Femur (tissue), 1 donor: ENCODE measurements at places on chromosomes 16 and 17.

- DNase-seq = no peak
Measured at GRCh38 chr16:82329504-82330192, 159.6 kb upstream of the MPHOSPH6 start.

- DNase-seq = no peak
Measured at GRCh38 chr17:64455993-64456885, 7.3 kb downstream of the MILR1 start.

DNA sequence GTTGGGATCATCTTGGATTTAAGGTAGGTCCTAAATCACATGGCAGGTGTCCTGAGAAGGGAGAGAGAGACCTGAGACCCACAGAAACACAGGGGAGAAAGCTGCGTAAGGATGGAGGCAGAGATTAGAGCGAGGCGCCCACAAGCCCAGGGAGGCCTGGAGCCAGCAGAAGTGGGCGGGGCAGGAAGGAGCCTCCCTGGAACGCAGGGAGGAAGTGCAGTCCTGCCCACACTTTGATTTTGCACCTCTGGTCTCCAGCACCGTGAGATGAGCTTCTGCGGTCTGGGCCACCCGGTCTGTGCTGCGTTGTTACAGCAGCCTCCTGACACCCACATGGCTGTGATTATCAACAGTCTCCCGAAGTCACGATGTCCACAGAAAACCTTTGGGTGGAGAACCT lies 6.4 kb downstream of the DNASE1L2 start:
- DNase-seq = no peak

GRCh38 chr16:57479976-57480753 lies 6.1 kb downstream of the DOK4 start:
- DNase-seq = no peak

- no peak for DNase-seq
Measured at GRCh38 chr17:44587339-44587738, 30.1 kb downstream of the FZD2 start.

DNA sequence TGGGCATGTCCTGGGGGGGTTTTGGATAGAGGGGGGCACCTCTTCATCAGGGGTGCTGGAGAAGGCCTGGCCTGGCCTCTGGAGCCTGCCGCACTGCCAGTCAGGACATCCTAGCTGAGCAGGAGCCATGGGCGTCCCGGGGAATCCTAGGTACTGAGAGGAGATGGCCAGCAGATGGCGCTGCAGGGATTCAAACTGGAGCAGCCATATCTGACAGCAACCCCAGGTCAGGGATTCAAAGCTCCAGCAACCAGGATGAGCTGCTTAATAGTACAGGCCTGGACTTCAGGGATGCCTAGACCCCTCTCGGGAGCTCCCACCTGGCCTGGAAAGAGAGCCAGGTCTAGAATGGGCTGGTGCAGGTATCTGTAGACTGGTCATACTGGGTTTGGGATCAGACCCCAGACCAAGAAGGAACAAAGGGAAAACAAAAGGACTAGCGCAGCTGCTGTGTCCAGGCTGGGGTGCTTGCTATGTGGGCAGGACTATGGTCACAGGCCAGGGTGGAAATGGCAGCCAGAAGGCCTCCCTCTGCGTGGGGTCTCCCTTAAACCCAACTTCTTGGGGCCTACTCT lies 306.9 kb upstream of the RBFOX1 start:
- peak; percentile 77 for DNase-seq

- no peak for DNase-seq
Measured at GRCh38 chr17:65664266-65664665, 102.8 kb upstream of the AXIN2 start.

DNA sequence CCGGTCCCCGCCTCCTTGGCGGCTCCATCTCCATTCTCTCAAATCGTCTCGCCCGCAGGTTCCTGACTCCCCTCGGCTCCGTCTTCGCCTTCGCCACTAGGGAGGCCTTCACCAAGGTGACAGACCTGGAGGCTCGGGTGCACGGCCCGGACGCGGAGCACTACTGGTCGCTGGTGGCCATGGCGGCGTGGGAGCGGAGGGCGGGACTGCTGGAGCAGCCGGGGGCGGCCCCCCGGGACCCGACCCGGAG lies 862 bp downstream of the GLTPD2 start:
- no peak for DNase-seq

- DNase-seq = no peak
Measured at GRCh38 chr17:29621751-29622194, 939 bp downstream of the CORO6 start.

DNA sequence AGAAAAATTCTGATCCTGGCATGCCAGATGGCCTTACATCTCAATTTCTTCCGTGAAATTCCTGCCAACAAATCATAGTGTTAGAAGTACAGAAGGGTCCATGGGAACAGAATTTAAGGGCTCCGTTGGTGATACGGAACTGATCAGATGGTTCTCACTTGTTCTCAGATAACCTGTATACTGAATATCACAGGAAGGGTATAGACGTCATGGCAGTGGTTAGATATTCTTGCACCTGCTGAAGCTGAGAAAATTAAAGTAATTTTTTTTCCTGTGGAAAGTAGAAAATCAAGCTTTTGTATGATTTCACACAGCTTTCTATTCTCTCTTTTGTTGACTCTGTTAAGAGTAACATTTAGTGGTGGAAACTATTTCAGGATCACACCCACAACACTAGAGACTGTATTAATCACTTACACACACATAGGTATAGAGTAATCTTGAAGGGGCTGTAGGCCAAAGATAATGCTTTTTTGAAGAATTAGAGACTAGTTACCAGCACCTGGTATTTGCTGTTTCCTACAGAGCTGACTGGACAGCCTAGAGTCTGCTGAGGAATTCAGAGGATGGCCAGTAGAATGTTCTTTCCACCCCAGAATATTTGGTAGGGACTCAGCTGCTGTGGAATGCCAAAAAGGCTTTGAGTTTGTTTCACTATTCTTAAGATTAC lies 7.5 kb downstream of the TENT4B start:
- DNase-seq = no peak

GRCh38 chr16:15751940-15752339 lies 101.9 kb downstream of the NDE1 start:
- DNase-seq = no peak

- DNase-seq = no peak
Measured at GRCh38 chr17:45256114-45256966, 5.6 kb downstream of the SPATA32 start.

DNA sequence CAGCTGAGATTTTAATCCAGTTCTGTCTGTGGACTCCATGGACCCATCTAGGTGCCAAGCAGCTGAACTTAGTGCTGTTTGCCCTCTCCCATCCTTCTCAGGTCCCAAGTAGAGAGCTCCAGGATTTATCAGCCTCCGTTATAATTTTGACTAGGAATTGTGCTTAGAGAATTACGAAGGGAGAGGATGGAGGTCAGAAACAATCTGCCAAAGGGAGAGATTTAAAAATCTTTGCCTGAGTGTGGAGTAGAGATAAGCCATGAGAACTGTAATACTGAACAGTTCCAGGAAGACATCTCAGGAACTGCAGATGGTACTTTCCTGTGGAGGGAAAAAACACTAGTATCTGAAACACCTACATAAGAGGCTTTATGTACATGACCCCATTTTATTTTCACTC lies 27.0 kb downstream of the CEP95 start:
- no peak for DNase-seq

GRCh38 chr17:80705988-80706387 lies 161.3 kb downstream of the RPTOR start:
- no peak for DNase-seq

DNA sequence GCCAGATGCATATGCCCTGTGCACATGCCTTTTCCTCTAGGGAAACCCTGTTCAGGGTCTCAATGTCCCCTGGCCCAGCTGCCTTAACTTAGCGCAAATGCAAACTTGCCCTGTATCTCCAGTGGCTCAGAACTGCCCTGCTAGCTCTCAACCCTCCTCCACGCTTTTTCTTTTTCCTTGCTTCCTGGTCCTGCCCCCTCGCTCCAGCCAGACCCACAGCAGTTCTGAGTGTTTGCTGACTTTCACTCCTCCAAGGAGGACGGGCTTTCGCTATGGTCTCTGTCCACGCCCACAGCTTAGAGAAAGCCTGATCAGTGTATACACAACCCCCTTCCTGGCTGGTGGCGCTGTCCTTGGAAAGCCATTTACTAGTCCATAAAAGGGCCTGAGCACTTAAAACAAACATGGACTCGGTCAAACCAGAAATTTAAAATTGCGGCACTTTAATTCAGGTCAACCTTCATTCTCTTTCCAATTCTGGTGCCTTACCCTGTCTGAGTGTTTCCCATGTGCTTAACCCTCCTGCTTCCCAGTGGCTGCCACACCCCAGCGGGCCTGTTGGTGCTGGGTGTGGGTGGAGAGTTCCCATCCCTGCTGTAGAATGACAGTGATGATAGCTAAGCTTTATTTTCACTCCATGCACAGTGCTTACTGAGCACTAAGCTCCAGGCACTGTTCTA lies 15.6 kb upstream of the TMEM98 start:
- DNase-seq = peak; percentile 77

GRCh38 chr17:8161289-8162232 lies 1.2 kb downstream of the VAMP2 start:
- peak; percentile 44 for DNase-seq

DNA sequence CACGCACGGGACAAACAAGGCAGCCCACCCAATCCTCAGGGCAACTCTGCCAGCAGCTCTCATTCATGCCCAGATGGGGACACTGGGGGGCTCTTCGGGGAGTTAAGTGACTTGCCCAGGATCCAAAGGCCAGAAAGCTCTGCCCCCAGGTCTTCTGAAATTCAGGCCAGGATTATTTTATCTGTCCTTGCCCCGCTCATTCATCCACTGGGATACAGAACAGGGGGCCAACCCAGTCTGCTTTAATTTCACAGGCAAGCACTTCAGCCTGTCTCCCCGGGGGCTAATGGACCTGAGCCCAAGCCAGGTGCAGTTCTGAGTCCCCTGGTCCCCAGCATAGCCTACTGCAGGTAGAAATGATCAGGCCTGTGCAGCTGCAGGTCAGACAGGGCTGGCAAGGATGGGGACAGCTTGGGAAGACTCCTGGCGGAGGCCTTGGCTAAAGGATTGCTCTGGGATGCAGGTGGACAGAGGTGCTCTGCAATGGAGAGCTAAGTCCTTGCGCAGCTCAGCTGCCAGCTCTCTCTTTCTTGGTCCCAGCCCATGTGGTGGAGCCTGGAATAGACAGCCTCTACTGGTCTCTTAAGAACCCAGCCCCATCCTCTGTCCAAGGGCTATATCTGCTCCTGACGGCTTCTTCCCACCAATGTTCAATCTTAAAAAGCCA lies 766 bp upstream of the B3GNT9 start:
- peak; percentile 34 for DNase-seq

- peak; percentile 41 for DNase-seq
Measured at GRCh38 chr17:42221886-42222745, 27.8 kb upstream of the GHDC start.

DNA sequence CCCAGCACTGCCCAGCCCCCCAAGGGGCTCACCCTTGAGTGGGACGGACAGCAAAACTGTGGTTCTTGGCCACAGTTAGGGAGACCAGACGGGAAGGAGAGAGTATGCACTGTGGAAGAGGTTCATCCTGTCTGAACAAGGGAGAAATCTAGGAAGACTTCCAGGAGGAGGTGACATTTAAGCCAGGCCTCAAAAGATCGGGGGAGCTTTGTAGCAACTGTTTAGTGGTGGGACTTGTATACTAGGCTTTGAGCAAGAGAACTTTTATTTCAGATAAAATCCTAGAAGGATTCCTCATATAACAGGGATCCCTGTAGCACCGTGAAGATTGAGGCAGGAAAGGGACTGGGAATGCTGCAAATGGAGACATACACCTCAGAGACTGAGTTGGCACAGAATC lies 30.8 kb downstream of the SREBF1 start:
- no peak for DNase-seq
